Stimulated activated CD4-positive, alpha-beta T cell treated with anti-CD3 and anti-CD28 coated beads, Interleukin-12 subunit alpha, Interleukin-12 subunit beta, amount 100 ng/mL, for 4 hours (primary cell): ENCODE measurements at places on chromosomes 3 and 15.
A peak's percentile ranks its signal among the peaks of the same experiment; 100 is the strongest.

DNA sequence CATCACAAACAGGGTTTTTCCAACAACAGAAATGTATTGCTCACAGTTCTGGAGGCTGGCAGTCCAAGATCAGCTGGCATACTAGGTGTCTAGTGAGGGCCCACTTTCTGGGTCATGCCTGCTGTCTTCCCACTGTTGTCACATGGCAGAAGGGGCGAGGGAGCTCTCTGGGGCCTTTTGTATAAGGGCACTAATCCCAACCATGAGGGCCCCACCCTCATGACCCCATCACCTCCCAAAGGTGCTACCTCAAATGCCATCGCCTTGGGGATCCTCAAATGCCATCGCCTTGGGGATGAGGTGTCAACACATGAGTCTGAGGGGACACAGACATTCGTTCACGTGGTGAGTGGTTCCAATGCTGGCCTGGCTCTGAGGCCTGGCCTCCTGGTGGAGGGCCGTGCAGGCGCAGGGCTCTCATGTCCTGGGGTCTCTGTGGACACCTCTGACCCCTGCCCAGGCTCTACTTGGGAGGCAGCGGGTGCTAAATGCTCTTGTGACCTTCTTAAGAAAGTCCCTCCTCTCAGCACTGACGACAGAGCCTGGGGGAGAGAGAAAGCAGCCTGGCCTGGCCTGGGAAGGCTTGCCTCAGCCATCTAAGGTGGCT, 16.8 kb downstream of the NUP210 start:
- DNase-seq, result no peak

DNA sequence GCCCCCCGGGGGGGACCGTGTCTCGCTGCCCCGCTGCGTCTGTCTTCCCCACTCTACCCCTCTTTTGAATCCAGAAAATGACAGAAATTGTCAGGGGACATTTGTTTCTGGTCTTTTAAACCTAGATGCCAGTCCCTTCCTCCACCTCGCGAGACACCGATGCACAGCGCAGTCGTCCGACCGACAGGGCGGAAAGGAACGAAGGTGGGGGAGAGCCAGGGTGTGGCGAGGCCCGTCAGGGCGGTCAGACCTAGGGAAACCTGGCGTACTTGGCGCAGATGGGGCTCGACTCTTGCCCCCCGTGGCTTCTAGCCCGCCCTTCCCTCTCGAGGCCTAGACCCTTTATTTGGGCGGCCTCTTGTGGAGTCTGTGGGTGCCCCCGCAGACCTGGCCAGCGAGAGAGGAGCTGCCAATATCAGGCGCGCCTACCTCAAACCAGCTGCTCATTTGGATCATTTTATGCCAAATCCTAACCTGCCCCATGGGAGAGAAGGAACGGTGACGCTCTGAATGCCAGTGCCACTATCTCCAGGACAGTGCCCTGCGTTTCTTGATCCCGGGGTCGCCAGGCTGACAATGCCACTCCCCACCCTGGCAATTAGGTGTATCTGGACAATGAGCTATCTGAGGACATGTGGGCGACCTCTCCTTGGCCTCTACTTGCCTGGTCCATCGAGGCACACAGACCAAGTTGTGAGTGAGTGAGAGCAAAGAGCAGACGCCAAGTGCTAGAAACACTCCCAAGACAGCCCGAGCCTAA, 500 bp upstream of the RAB6B start:
- no peak for DNase-seq

DNA sequence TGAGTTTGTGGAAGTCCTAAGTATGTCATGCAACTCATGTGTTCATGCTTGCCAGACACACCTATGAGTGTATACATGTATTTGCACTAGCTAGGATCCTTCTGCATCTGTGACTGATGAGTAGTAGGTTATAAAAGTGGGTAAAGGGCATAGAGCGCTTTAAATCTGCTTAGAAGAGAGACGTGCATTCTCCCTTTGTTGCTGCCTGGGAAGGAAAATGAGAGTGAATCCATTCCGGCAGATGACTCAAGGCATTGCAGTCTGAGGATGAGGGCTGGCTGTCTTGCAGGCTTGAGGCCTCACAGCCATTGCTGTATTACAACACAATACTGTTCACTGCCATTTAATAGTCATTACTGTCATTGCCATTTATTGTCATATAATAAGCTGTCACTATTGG, 120.8 kb upstream of the UMPS start:
- DNase-seq, result no peak

DNA sequence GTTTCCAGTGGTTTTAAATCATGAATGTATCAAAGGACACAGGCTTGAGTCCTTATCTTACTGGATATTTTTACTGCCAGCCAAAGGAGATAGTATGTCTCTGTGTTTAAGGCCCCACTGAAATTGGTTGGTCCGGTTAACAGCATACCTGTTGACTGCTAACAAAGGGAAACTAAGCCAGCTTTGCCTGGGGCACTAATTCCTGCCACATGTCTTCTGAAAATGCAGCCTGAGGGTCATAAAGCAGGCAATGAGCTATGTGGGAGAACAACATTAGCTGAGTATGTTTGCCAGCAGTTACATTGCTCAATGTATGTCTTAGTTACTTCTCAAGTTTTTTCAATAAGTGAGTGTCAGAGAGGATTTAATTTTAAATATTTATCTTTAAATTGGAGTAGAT, 12.4 kb downstream of the PLS1 start:
- no peak for DNase-seq

GRCh38 chr3:81484520-81484919, 276.9 kb downstream of the GBE1 start:
- DNase-seq, result no peak

DNA sequence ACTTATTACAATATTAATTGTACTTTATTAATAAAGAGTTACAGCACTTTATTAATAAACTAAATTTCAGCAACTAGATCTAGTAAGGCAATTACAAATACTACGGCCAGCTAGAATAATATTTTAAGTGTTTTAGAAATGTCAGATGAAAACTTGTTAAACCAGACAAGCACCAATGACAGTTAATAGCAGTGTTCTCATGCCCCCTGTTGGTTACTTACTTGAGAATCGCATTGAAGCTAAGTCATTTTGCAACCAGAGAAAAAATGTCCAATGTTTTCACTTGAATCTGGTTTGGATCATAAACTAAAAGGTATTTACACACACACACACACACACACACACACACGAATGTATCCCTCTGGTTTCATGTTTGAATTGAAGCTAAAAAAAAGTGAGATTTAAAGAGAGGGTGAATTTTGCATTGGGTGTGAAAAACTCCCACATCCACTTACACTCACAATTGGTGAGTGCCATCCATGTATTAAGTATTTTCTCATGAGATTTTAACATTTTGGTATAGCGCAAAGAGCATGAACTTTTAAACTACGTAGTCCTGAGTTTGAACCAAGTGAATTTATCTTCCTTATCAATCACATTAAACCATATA, 347.7 kb downstream of the ZBBX start:
- DNase-seq, result no peak

GRCh38 chr3:130901463-130902204, 7.8 kb downstream of the ATP2C1 start:
- no peak for DNase-seq

DNA sequence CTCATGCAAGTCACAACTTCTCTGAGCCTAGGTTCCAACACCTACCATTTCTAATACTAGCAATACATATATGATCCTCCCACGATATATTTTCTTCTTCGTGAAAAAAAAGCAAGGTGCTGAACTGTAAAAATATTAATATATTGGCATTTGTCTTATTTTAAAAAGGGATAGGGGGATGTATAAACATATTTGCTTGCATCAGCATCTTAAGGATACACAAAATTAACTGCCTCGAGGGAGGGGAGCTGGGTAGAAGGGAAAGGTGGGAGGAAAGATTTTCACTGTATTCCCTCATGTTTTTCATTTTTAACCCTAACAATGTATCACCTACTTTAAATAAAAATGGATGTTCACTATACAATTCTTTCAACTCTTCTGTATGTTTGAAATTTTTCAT, 1.3 kb downstream of the HACD2 start:
- no peak for DNase-seq

DNA sequence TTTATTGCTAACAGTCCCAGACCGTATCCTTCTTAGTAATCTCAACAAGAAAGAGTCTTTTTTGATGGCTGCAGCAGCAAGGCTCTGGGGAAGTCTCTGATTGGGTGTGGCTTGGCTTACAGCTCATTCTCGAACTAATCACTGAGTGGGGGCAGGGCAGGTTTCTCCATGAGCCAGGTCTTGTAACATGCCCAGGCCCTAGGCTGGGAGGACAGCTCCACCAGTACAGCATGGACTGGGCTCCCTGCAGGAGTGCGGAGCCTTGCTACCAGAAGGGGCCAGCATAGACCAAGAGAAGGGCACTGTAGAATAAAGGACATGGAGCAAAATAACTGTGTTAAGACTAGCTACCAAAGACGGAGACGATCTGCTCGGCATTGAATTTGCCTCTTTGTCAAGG, 7.2 kb downstream of the CD276 start:
- no peak for DNase-seq

DNA sequence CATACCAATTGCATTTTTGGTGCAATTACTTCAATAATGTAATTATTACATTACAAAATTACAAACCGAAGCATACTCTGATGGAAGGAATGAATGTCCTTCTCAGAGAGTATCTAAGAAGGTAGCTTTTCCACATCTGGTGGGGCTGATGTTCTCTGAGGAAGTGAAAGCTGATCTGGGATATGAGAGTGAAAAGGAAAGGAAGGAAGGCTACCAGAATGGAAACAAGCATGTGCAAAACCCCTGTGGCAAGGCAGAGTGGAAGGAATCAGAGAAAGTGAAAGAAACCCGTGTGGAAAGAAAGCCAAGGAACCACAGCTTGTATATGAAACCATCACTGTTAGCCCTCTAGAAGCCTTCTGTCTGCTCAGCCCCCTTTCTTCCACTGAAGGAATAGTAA, 35.3 kb upstream of the GOLGA8A start:
- no peak for DNase-seq

DNA sequence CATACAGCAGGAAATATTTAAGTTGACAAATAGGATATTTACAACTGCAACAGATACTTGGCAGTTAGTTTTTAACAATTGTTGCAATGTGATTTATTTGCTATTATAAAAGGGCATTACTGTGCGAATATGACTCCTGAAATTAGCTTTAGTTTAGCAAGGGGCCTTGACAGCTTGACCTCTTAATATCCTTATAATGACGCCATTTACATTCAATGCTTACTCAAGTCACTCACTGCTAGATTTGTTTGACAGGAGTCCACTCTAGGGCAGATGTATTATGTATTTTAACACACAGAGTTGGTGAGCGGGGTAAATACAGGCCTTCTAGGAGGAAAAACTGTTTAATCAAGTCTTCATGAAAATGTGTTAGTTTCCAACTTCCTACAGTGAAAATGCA, 58.1 kb upstream of the C15orf61 start:
- DNase-seq, result no peak

DNA sequence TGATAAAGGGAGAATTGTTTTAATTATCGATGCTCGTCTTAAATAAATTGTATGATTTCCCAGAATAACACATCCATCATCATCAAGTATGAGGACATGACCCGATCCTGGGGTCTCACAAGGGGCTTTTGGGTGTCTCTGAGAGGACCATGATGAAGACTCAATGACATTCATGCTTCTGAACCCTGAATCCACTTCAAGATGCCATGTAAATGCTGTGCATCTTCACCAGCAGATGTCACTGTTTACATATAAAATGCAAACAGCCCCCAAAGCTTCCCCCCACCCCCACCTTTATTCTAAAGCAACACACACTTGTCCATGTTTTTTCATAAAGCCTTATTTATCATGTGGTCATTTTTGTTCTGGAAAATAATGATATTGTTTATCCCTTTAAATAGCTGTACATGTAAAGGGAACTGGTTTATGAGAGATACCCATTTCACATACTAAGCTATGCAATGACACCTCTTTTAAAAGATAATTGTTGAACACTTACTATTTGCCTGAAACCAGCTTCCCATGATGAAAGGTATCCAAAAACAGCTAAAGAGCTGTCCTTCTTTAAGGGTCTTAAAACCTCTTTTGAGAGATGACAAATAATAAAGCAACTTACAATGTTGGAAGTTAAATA, 69.7 kb upstream of the UBE3A start:
- no peak for DNase-seq

DNA sequence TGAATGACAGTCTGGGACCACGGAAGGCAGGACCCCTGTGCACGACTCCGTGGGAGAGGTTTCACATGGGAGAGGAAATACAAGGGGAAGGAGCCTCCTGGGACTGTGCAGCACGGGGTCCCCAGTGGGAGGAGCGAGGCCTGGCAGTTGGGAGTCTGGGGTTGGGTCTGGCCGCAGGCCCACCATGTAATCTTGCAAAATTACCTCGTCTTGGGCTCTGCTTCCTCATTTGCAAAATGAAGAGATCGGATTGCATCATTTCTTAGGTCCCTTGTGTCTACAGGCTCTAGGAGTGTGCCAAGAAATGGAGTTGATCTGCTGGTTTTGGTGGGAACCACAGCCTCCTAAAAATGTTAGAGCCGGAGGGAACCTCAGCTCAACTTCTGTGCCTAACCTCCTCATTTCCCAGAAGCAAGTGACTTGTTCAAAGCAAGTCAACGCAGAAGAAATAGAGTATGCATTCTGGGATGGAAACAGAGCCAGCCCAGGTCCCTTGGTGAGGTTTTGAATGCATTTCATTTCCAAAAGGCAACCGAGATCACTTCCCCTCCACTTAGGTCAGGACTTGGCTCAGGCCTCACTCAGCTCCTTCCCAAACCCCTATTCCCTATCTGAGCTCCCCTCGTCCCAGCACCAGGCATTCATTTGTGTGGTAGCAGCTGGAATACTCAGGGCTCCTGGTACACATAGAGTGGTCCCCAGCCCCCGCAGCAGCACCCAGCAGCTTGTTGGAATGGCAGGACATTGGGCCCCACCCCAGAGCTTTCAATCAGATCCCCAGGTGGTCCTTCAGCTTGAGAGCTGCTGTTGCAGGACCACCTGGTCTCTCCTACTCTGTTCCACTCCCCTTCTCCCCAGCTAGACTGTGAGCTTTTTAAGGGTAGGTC, 267.7 kb downstream of the XXYLT1 start:
- DNase-seq, result no peak

GRCh38 chr3:65245133-65246063, 557.6 kb upstream of the ADAMTS9 start:
- DNase-seq, result no peak

GRCh38 chr3:187706971-187707370, 4.6 kb upstream of the RTP2 start:
- DNase-seq, result no peak

- DNase-seq, result peak; percentile 22
Measured at GRCh38 chr3:33439546-33440327, 468 bp downstream of the UBP1 start.

- no peak for DNase-seq
Measured at GRCh38 chr3:9439331-9439730, 41.9 kb downstream of the SETD5 start.

DNA sequence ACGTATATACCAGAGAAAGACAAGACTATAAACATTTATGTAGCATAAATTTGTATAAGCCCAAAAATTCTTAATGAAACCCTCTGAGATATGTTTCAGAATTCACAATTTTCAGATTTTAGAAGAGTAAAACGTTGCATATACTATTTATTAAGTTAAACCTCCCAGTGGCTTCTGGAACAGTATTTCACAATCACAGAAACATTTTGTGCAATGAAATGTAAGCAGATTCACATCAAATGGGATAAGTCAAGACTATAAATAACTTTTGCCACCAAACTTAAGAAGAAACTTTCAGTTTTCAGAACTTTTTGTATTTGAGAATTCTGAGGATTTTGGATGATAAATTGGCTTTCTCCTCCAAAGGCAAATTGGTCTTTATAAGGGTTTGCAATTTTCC, 9.2 kb downstream of the SLTM start:
- no peak for DNase-seq

- no peak for DNase-seq
Measured at GRCh38 chr15:81024265-81024872, 23.6 kb downstream of the TLNRD1 start.

- no peak for DNase-seq
Measured at GRCh38 chr15:68375716-68376220, 56.2 kb downstream of the ITGA11 start.
